Cardiac muscle cell (in vitro differentiated cells and primary cell): ENCODE measurements at places on chromosomes 4 and X. TPM values are rescaled to one million over a fixed set of nuclear protein-coding genes. Genes with fewer than 3 reads are reported as not detected.

DNA sequence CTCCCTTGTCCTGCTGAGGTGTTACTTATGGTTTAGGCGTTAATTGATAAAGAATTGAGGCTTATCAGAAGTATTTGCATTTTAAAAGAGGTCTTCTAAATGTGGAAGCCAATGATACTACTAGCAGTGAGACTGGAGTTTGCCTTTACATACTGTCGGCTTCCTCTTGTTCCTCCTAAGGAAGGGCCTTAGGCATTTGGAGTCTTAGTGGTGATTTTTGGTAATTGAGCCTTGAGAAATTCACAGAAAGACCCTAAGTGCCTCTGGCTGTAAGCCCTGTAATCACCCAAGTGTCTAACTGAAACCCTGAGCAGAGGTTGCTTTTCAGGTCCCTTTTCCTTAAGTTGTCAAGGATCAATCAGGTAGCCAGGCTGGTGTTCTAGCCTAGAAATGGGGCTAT is 14.8 kb downstream of the IL13RA1 start:
- H3K36me3 ChIP-seq: no peaks in the 10 kb centered on the region
- H3K4me3 ChIP-seq: no peak overlapping the region
- H3K27ac ChIP-seq: no peak overlapping the region
- H3K27me3 ChIP-seq: no peaks in the 10 kb centered on the region

- no peaks in the 10 kb centered on the region for H3K4me1 ChIP-seq
- no peak overlapping the region for H3K27ac ChIP-seq
- peak; percentile 57 for DNase-seq
- no peak overlapping the region for H3K4me3 ChIP-seq
- H3K27me3 ChIP-seq: no peaks in the 10 kb centered on the region
Measured at GRCh38 chrX:112642349-112642748, 37.4 kb downstream of the LHFPL1 start.

Gene ENPEP
- 4.6 and 5.8 TPM in 2 replicates for polyA plus RNA-seq

DNA sequence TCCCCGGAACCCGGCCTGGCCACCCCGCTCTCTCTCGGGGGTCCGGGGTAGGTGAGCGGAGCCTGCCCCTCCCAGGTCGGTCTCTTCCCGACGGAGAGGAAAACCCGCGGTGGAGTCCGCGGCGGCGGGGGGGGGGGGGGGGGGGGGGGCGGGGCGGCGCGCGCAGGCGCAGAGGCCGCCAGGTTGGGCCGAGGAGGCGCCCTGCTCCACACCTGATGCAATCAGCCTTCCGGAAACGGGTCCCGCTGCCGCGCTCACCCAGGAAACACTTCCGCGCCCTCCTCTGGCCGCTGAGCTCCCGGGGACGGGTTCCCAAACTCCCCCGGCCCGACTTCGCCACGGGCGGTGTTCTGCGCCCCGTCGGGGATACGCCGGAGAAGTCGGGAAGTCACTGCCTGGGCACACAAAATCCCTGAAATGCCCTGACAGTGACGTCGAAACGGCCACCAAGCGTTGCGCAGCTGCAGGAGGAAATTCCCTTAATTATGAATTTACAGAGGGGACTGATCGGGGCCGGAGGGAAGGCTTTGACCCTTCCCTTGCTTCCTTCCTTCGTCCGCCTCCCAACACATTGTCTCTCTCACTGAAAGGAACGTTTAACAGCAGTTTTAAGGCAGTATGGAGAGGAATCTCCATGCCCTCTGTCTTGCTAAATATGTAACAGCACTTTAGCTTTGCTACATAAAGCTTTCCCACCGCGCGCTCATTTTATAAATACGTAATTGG is 2.1 kb upstream of the APBB2 start:
- peaks cover 4% of the 10 kb centered on the region for H3K4me1 ChIP-seq
- peak; percentile 82 for DNase-seq
- H3K36me3 ChIP-seq: no peaks in the 10 kb centered on the region
- peak overlapping the region; percentile 61 for H3K27ac ChIP-seq
- H3K27me3 ChIP-seq: peaks cover 12% of the 10 kb centered on the region

DNA sequence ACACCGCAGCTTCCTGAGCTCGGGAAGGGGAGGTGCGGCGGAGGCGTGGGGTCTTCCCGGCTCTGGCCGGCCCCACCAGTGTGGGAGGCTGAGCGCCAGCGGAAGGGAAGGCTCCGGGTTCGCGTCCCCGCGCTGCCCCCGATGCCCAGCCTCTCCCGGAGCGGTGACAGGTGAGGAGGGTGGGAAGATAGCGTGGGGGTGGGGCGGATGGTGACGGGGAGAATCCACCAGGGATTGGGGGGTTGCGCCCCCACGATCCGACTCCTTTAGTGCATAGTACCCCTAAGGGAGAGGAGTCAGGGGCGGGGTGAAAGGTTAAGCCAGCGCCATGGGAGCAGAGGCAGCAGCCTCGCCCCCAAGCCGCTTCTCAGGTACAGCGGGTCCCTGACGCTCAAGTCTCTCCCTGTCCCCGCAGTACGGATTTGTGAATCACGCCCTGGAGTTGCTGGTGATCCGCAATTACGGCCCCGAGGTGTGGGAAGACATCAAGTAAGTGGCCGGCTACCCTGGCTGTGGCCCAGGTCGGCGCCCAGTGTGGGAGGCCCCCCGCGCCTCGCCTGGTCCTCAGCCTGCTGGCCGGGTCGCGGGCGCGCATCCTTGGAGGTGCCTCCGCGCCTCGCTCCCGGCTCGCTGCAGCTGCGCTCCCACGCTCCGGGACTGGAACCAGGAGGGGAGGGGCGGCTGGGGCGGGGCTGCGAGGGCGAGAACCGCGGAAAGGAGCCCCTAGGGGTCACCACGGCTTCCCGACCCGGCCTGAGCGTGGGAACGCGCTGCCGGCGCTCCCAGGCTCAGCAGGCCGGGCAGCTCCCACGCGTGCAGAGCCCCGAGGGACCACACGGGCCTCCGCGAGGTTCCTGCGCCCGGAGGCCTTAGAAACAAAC is 791 bp downstream of the GUCY1B1 start:
- no peaks in the 10 kb centered on the region for H3K36me3 ChIP-seq

GRCh38 chrX:54842607-54843006 is 35.1 kb downstream of the MAGED2 start:
- H3K4me3 ChIP-seq: no peak overlapping the region
- DNase-seq: no peak
- H3K36me3 ChIP-seq: no peaks in the 10 kb centered on the region
- no peak overlapping the region for H3K27ac ChIP-seq

Gene TTC29
- polyA plus RNA-seq: 0.45 and 0.62 TPM in 2 replicates

Gene TRIM60
- not detected in 2 replicates for polyA plus RNA-seq

DNA sequence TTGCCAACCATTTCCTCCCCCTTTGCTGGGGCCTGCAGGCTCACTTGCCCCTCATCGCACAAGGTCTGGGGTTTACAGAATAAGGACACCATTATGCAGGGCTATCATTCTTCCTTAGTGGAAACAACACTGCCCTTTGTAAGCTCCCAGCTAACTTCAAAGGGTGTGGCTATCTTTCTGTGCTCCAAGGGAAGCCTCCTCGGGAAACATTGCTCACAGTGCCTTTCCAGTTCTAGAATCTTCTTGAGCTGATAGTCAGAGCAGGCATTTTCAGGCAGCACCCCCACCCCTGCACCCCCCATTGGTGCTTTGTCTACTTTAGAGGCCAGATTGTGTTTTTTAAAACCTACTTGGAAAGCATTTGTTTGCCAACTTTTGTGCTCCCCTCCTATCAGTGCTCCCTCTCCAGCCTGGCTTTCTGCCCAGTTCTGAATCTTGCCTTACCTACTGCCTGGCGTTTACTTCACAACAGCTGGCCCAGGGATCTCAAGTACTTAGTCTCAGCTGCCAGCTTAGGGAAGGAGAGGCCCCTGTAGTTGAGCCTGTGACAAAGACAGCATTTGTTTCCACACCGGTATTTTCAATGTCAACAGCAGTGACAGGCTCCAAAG is 53.5 kb downstream of the PLAC1 start:
- DNase-seq: peak; percentile 57
- peak overlapping the region; percentile 58 for H3K27ac ChIP-seq
- H3K4me3 ChIP-seq: no peak overlapping the region
- no peaks in the 10 kb centered on the region for H3K36me3 ChIP-seq
- peaks cover 3% of the 10 kb centered on the region for H3K4me1 ChIP-seq

Gene PSMD10
- 130 and 143 TPM in 2 replicates for polyA plus RNA-seq

Gene JCHAIN
- 0.61 TPM in 1 of 2 replicates, not detected in the other for polyA plus RNA-seq

GRCh38 chrX:20317873-20318272 is 51.2 kb upstream of the RPS6KA3 start:
- H3K27ac ChIP-seq: no peak overlapping the region
- H3K27me3 ChIP-seq: no peaks in the 10 kb centered on the region

DNA sequence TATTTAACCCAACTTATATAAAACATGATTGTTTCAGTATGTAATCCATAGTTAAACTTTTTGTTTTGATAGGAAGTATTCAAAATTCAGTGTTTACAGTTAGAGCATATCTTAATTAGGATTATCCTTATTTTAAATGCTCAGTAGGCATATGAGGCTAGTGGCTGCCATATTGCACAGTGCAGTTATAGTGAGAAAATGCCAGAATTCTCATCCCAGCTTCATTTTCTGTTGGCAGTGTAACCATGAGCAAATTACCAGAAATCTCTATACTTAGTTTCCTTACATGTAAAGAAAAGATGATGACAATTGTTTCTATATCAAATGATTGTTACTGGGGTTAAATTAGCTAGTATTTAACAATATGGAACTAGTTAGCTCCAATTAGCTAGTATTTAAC is 265.8 kb downstream of the ARAP2 start:
- H3K36me3 ChIP-seq: no peaks in the 10 kb centered on the region
- H3K27me3 ChIP-seq: no peaks in the 10 kb centered on the region
- H3K4me3 ChIP-seq: no peak overlapping the region

Gene INTS6L
- 21.2 and 34.4 TPM in 2 replicates for polyA plus RNA-seq

DNA sequence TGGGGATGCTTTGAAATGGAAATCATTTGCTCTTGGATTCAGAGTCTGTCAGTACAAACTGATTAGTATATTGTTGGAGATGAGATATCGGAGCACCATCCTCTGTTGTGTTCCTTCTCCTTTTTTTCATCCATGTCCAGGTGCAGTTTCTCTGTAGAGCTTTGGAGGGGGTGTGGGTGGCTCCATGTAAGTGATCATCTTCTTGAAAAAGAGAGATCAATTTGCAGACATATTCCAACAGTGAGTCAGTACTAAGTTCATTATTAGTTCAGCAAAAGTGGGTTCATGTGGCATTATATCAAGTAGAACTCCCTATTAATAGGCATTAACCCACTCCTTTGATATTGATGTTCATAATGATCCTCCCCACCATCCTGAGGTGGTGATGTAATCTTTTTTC is 18.9 kb downstream of the FRAS1 start:
- H3K27me3 ChIP-seq: no peaks in the 10 kb centered on the region
- no peak for DNase-seq
- H3K36me3 ChIP-seq: no peaks in the 10 kb centered on the region
- peaks cover 21% of the 10 kb centered on the region for H3K4me1 ChIP-seq
- H3K27ac ChIP-seq: no peak overlapping the region

Gene SLC34A2
- polyA plus RNA-seq: 1.7 and 1.8 TPM in 2 replicates

DNA sequence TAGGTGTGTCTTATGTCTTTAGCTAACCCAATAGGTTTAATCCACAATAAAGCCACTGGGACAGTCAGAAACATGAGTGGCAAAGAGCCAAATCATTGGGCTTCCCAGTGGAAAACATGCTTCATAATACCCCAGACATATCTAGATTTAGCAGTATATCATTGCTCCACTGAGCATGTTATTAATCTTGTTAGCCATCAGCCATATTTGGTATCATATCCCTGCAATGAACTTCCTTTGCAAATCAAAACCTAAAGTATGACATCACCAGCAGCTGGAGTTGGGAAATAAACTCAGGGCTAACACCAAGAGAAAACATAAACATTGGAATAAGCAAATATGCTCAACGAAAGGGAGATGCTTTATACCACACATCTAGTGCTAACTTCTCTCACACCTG is 280.8 kb upstream of the NOCT start:
- H3K4me3 ChIP-seq: no peak overlapping the region
- no peak overlapping the region for H3K27ac ChIP-seq
- peak; percentile 65 for DNase-seq
- peaks cover 12% of the 10 kb centered on the region for H3K4me1 ChIP-seq
- H3K27me3 ChIP-seq: no peaks in the 10 kb centered on the region
- no peaks in the 10 kb centered on the region for H3K36me3 ChIP-seq

DNA sequence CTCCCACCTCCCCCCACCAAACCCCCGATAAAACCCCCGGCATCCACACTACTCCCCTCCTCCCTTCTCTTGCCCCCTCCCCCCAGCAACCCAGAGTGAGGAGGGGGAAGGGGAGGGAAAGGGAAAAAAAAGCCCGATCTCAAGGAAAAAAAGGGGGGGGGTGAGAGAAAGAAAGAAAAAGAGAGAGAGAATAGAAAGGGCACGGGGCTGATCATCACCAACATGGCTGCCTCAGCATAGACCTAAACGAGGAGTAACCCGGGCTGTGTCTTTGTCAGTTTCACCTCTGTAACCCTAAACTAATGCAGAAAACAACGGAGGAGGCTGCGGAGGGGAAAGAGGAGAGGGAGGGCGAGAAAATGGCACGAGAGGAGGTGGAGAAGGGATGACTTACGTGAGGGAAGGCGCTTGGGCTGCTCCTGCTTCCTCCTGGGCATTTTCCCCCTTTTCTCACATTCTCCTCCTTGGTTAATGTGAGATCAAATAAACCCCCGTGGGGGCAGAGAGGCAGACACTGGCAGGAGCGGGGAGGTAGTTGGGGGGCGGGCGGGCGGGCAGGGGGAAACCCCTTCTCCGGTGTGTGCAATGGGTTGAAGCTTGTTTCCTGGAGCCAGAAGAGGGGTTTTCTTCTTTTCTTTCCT is 532 bp downstream of the ZNF827 start:
- no peaks in the 10 kb centered on the region for H3K27me3 ChIP-seq
- H3K4me3 ChIP-seq: peak overlapping the region; percentile 100
- peak; percentile 52 for DNase-seq
- peaks cover 35% of the 10 kb centered on the region for H3K4me1 ChIP-seq

- no peaks in the 10 kb centered on the region for H3K4me1 ChIP-seq
- DNase-seq: peak; percentile 70
- no peak overlapping the region for H3K4me3 ChIP-seq
- H3K27ac ChIP-seq: no peak overlapping the region
- H3K27me3 ChIP-seq: no peaks in the 10 kb centered on the region
Measured at GRCh38 chrX:19544693-19545305, 29.5 kb upstream of the MAP3K15 start.

GRCh38 chr4:77817304-77818072 is 1.7 kb downstream of the CNOT6L start:
- peak overlapping the region; percentile 72 for H3K4me3 ChIP-seq
- peak overlapping the region; percentile 90 for H3K27ac ChIP-seq
- H3K27me3 ChIP-seq: no peaks in the 10 kb centered on the region
- no peaks in the 10 kb centered on the region for H3K36me3 ChIP-seq

Gene HSFX1
- 2.6 and 3.5 TPM in 2 replicates for polyA plus RNA-seq

- H3K27ac ChIP-seq: no peak overlapping the region
- peaks cover 6% of the 10 kb centered on the region for H3K4me1 ChIP-seq
- no peaks in the 10 kb centered on the region for H3K36me3 ChIP-seq
- DNase-seq: peak; percentile 97
- no peak overlapping the region for H3K4me3 ChIP-seq
- H3K27me3 ChIP-seq: no peaks in the 10 kb centered on the region
Measured at GRCh38 chr4:37758226-37758625, 68.3 kb upstream of the PGM2 start.

- no peak for DNase-seq
- no peaks in the 10 kb centered on the region for H3K4me1 ChIP-seq
- no peaks in the 10 kb centered on the region for H3K36me3 ChIP-seq
Measured at GRCh38 chr4:164894702-164895101, 17.7 kb downstream of the APELA start.
